ENCODE measurements at places on chromosomes 13 and 19.

- DNase-seq = no peak
These were observed 6.8 kb upstream of the CEACAM18 start for GRCh38 chr19:51471527-51471926.

- DNase-seq = no peak
These were observed 540 bp upstream of the USE1 start for GRCh38 chr19:17214508-17215126.

- peak; percentile 13 for DNase-seq
These were observed 25.0 kb upstream of the C1QTNF9B start for GRCh38 chr13:23922005-23922932.

DNA sequence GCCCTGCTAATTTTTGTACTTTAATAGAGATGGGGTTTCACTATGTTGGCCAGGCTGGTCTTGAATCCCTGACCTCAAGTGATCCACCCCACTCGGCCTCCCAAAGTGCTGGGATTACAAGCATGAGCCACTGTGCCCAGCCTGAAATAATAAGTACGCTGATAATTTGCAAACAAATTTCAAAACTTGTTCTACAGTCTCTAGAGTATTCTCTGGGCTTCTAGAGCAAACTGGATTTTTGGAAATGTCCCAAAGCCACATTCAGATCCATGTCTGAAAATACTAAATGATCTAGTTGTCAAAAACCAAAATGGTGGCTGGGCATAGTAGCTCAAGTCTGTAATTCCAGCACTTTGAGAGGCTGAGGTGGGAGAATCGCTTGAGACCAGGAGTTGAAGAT is 39.9 kb upstream of the PSPC1 start:
- no peak for DNase-seq

DNA sequence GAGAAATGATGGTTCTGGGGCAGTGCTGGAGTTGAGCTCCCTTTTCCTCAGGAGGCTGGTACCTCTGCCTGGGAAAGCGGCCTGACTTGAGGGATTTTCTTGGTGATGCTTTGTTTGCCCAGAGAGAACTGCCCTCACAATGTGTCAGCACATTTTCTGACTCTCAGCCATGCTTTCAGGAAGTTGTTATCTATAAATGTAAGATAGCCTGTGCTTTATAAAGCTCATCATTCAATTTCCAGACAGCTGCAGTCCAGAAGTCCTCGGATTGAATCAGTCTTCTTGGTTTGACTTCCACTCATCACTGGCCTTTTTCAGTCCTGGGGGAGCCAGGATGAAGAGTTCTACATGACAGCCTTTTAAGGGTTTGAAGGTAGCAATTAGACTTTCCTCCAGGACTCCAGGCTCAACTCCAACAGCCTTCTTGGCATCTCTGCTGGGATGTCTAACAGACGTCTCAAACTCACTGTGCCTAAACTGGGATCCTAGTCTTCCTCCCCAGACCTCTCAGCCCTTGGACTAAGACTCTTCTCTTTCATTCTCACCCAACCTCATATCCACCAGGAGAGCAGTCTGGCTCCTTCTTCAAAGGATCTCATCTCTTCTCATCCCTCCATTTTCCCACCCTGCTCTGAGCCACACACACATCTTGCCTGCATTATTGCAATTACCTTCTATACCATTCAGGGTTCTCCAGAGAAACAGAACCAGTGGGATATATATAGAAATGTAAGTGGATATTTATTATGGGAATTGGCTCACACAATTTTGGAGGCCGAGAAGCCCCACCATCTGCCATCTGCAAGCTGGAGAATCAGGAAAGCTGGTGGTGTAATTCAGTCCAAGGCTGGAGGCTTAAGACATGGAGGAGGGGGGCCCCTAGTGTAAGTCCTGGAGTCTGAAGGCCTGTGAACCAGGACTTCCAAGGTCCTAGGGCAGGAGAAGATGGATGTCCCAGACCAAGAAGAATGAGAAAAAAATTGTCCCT is 13.1 kb downstream of the ERICH6B start:
- DNase-seq = no peak

DNA sequence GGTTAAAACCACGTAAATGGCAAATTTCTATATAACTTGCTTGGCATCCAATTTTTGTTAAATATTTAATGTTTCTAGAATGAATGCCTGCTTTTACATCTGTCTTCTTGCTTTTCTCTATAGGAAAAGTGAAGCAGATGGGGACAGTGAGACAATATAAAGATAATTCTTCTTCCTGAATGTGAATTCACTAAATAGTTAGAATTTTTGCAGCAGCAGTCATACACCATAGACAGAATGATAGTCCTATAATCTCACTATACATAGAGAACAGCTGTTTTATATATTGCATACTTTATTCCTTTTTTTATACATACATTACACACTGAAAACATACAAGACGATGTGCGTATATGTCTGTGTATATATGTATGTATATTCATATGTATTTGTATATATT is 1127.3 kb downstream of the PCDH9 start:
- DNase-seq = peak; percentile 33

All from fibroblast of skin of right quadriceps (primary cell).